K562 (cell line): ENCODE measurements at places on chromosomes 7 and 10.

GRCh38 chr10:30967650-30968410 is 63.8 kb downstream of the ZNF438 start:
- DNase-seq: no peak

DNA sequence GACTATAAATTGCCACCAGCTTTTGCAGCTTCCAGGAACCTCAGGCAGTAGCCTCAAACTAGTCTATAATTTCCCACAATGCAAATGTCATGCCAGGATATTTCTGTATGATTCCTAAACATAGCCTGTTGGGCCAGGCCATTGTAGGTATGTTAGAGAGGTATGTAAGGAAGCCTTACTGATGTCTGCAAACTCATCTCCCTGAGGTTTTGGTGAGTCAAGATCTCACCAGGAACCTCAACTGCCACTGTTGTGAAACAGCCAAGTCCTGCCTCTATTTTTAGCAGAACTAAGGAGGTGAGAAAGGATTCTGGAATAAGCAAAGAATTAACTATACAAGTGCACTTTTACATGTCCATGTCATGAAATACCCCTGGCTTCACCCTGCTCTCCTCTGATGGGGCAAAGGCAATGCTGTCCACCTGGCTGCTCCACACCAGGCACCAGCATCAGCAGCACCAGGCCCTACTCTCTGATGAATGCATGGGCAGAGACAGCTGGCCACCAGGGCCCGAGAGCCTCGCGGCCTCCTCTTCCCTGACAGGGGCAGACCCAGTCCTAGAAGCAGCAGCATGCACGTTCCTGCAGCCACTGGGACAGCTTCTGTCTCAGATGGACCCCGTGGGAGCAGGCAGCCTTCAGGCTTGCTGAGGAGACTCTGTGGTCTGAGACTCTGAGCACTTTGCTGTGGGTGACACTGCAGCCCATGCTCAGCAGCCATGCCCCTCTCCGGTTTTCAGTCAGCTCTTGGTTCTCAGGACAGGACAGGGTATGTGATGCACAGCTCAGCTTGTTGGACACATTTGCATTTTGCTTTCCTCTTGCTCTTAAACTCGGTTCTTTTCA is 147.3 kb downstream of the ZMYND11 start:
- DNase-seq: no peak

- no peak for DNase-seq
Observed at GRCh38 chr7:138137423-138138171, 61.3 kb downstream of the AKR1D1 start.

- no peak for DNase-seq
Observed at GRCh38 chr10:53748319-53748718, 975.7 kb upstream of the MBL2 start.

DNA sequence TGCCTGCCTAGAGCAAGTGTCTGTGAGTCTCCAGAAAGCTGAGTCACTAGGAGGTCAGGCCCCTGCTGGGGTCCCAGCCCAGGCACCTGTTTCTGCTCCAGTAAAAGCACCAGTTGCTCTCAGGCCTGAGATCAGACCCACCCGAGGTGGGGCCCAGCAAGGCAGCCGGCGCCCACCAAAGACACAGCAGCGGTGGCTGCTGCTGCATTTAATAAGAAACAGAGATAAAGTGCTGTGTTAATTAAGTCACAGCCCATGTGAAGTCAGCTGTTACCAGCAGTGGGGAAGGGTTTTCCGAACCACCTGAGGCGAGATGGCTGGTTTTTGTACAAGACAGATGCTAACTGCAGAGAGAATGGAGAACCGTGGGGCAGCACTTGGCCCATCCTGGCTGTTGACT is 12.1 kb upstream of the LRRC18 start:
- DNase-seq: no peak

DNA sequence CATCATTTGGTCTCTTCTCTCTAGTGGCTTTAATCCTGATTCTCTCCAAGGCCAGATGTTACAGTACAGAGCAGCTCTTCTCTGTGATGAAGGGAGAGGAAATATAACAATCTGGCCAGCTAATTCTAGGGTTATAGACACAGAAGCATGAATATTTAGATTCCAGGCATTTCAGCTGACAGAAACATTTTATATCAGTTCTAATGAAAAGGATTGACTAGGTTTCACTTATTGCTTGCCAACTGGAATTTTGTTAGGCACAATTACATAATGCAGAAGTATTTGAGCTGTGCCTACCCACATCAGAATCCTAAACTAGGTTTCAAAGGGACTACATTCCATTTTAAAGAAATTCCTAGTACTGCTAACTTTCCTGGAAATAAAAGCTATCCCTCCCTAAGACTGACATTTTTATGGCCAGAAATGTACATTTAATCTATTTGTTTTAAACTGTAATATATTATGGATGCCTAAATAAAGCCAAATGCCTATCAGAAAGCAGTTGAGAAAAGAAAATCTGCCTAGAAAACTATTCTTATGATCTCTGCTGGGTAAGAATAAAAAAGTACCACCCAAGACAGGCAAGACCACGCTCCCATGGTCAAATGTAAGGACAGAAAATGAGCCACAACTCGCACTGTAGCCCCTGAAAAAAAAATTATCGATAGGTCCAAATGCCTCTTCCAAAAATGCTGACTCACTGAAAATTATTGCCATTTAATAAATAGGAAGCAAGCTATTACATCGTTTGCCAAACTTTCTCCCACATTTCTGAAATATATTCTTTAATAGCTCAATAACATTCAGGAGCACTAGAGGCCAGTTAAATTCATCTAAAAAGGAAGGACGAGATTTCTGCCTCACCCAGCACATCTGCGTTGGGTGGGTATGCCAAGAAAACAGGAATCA is 498.1 kb downstream of the KCNMA1 start:
- no peak for DNase-seq

- no peak for DNase-seq
Observed at GRCh38 chr7:50658696-50659095, 93.5 kb upstream of the DDC start.

- DNase-seq: no peak
Observed at GRCh38 chr10:5537684-5538083, 12.9 kb downstream of the CALML3 start.

- no peak for DNase-seq
Observed at GRCh38 chr7:138613630-138614029, 87.5 kb downstream of the SVOPL start.

DNA sequence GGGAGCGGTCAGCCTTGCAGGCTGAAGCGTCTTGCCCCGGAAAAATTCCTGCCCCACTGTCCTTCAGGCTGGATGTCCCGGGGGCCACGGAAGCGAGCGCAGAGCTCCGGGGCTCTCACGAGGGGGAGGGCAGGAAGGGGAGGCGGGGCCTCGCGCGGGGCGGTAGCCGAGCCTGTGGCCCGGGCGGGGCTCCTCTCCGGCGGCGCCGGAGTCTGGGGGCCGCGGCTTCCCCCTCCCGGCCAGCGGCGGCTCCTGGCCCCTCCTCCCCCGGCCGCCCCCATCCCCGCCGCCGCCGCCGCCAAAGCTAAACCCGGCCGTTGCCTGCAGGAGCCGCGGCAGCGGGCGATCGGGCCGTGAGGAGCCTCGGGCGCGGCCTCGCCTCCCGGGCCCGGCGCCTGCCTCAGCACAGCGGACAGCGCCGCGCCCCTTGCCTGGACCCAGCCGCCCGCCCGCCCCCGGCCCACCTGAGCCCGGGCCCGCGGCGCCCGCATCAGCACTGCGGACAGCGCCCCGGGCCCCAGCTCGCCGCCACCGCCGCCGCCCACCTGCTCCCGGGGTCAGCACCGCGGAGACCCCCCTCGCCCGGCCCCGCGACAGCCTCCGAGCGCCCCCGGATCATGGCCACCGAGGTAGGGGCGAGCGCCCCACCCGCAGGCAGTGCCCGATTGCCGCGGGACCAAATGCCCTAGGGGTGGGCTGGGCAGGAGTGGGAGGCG is at the start of gene GOLGA7B:
GOLGA7B (plus strand) TSS at position 157 of the 716 bp plus-strand sequence; CDS start at position 618, 461 bp downstream.
- DNase-seq: peak; percentile 72

DNA sequence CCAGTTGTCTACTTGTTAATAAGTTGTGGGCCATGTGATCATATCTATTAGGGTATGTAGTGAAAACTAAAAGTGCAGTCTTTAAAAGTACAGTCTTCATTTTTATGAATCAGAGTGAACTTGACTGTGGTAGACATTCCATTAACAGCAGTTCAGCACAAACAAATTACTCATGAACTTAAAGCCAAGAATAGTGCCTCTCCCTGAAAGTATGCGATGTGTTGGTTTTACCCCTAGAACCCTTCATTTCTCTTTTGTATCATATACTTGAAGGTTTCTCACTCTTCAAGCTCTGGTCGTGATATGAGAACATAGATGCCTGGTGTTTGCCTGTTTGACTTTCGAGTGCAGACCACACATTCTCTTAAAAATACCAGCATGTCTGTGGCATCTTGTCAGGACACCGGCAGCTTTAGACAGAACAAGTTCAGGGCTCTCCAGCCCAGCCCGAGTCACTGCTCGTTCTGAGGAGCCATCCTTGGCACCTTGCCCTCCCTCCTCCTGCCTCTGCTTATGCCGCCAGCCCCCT is 159.3 kb downstream of the LCOR start:
- DNase-seq: no peak

- DNase-seq: no peak
Observed at GRCh38 chr10:33618196-33618595, 283.7 kb upstream of the NRP1 start.

DNA sequence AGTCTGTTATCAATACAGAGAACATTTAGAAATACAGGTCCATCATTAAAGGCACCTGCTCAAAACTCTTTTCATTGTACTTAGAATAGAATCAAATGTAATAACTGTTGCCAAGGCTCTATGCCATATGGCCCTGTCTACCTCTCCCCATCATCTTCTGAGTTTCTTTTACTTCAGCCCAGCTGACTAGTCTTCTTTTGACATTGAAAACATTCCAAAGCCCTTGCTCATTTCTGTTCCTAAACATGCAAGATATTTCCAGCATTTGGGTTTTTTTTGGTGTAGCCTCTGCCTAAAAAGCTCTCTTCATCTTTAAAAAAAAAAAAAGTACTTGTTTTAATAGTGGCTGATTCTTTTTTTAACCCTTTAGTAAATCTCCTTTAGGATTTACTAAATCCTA is 165.5 kb upstream of the SMIM30 start:
- DNase-seq: no peak

GRCh38 chr10:118783776-118784545 is 29.2 kb upstream of the CACUL1 start:
- no peak for DNase-seq

GRCh38 chr10:88755753-88756152 is 4.1 kb upstream of the LIPN start:
- no peak for DNase-seq

DNA sequence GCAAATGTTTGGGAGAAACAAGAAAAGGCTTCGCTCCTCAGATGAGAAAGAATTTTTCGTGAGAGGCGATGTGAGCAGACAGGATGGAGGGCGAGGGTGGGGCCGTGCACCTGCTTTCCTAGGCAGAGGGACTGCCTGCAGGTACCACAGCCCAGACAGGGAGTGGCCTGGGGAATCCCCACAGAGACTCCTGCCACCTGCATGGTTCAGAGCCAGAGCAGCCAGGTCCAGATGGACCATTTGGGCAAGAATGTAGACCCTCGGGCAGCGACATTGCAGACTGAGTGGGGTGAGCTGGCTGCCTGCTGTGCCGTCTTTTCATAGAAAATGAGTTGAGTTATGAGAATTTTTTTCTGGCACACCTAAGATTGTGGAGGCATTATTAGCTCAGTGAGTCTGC is 216.8 kb downstream of the SNX10 start:
- DNase-seq: no peak

DNA sequence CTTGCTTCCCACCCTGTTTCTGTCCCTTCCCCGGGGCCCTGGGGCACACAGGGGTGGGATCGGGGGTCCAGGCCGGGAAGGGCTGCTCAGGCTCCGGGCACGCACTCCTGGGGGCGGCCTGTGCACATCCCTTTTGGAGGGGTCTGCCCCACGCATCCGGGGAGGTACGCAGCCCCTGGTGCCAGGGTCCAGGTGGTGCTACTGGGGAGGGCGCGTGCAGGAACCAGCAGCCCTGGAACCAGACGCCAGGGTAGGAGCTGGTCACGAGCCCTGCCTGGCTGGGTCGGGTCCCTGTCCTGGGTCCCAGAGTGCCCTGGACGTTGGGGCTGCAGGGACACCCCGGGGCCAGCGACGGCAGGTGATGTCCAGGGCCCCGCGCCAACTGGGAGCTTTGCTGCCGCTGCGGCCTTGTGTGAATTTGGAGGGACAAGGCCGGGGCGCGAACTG is 53.4 kb downstream of the GLRX3 start:
- no peak for DNase-seq

DNA sequence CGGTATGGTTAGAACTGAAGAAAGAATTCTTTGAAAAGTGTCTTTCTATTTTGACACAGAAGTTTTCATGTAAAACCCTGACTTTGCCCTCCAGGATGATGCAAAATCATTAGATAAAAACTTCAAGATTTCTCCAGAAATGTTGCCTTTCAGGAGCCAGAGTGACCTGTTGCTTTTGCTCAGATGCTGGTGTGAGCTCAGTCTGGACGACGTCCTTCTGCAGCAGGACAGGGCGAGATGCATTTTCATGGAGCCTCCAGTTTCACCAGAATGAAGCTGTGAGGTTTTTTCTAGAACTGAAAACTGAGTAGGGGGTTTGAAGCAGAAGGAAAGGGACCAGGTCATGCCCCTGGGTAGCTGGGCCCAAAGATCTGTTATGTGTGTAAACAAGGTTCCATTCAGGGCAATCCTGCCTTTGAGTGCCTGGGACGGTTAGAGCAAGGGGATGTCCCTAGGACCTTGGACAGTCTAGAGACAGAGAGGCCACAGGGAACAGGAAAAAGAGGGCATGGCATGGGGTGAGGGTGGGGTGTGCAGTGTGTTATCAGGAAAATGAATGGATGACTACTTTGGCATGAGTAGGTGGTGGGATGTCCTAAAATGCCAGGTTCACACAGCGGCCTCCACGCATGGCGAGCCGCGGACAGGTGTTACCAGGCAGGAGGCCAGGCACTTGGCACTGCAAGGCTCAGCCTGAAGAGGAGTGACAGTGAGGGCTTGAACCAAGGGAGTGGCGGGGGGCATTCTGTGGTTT is 356.3 kb downstream of the CXCL12 start:
- DNase-seq: no peak

GRCh38 chr10:67618116-67618515 is 77.9 kb downstream of the CTNNA3 start:
- DNase-seq: no peak

DNA sequence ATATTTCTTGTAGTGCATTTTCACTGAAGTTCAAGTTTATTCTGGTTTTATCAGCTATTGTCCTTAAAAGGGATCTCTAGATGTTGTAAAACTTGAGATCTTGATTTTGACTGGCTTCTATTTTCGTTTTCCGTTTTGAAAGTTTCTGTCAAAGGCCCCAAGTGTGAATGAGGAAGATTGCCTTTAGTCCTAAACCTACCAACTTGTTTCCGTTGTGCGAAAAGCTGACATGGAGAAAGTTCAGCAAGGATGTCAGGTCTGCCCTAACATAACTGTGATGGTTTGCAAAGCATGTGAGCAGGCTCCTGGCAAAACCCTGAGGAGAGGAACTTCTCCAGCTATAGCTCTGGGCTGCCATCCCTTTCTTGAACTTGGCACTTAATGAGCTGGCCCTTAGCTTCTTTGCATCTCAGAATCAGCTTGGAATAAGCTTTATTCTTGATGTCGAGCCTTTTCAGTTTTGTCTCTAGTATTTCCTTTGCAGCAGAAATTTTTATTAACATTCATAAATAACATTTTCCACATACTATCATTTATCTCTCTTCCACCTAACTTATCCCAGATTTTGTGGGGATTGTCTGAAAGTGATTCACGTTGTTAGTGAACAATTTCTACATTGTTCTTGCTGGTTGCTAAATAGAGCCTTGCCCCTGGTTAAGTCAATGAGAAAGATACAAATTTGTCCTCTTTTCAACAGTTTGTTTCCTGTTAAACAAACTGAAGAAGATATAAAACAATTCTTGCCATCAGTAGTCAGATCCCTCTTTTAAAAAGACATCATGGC is 559.4 kb downstream of the SUGCT start:
- DNase-seq: no peak
